ENCODE measurements at places on chromosomes 12 and 14. TPM values are rescaled to one million over a fixed set of nuclear protein-coding genes. Genes with fewer than 3 reads are reported as not detected.

OTUB2 gene
- polyA plus RNA-seq = 0.76 TPM

PLCZ1 gene
- polyA plus RNA-seq = not detected

BHLHE41 gene
- polyA plus RNA-seq = 1.1 TPM

RAPGEF3 gene
- 7.5 TPM for polyA plus RNA-seq

ERP27 gene
- 0.51 TPM for polyA plus RNA-seq

NRIP2 gene
- 5.9 TPM for polyA plus RNA-seq

HOXC4 gene
- 16.2 TPM for polyA plus RNA-seq

CATSPERB gene
- 0.93 TPM for polyA plus RNA-seq

CRIP1 gene
- 64.4 TPM for polyA plus RNA-seq

RASAL1 gene
- polyA plus RNA-seq = 0.05 TPM

CELA1 gene
- not detected for polyA plus RNA-seq

GDF3 gene
- polyA plus RNA-seq = not detected

CCDC177 gene
- polyA plus RNA-seq = not detected

ZNF385A gene
- 14.4 TPM for polyA plus RNA-seq

PTHLH gene
- 1.6 TPM for polyA plus RNA-seq

TGM1 gene
- 0.94 TPM for polyA plus RNA-seq

CSRNP2 gene
- 23.1 TPM for polyA plus RNA-seq

FSCB gene
- polyA plus RNA-seq = not detected

TSHR gene
- polyA plus RNA-seq = 0.37 TPM

CD27 gene
- polyA plus RNA-seq = 0.43 TPM

KRT1 gene
- 1.8 TPM for polyA plus RNA-seq

PCED1B gene
- polyA plus RNA-seq = 0.53 TPM

ATN1 gene
- 81.1 TPM for polyA plus RNA-seq

C12orf60 gene
- polyA plus RNA-seq = 1.4 TPM

AJUBA gene
- 46.0 TPM for polyA plus RNA-seq

TSPAN8 gene
- 2.2 TPM for polyA plus RNA-seq

HOXC5 gene
- 1.0 TPM for polyA plus RNA-seq

SMCO2 gene
- polyA plus RNA-seq = not detected

BAZ2A gene
- 26.4 TPM for polyA plus RNA-seq

FBXL14 gene
- polyA plus RNA-seq = 7.2 TPM

SMIM41 gene
- polyA plus RNA-seq = 0.12 TPM

LMO3 gene
- polyA plus RNA-seq = 6.8 TPM

DHRS2 gene
- not detected for polyA plus RNA-seq

CAPZA3 gene
- polyA plus RNA-seq = not detected

CD163L1 gene
- polyA plus RNA-seq = 7.9 TPM

NEUROD4 gene
- not detected for polyA plus RNA-seq

E2F7 gene
- 3.2 TPM for polyA plus RNA-seq

NTS gene
- polyA plus RNA-seq = 1.2 TPM

GPHN gene
- polyA plus RNA-seq = 15.2 TPM

ACTN1 gene
- polyA plus RNA-seq = 43.0 TPM

IL26 gene
- not detected for polyA plus RNA-seq

KRT6C gene
- not detected for polyA plus RNA-seq

STYK1 gene
- polyA plus RNA-seq = not detected

NFATC4 gene
- polyA plus RNA-seq = 42.2 TPM

CCDC175 gene
- polyA plus RNA-seq = not detected

HSPA2 gene
- polyA plus RNA-seq = 7.9 TPM

RTL1 gene
- 29.5 TPM for polyA plus RNA-seq

AKAP5 gene
- polyA plus RNA-seq = 0.55 TPM

SIX6 gene
- 0.04 TPM for polyA plus RNA-seq
